ENCODE measurements at places on chromosomes 1 and 21. TPM values are rescaled to one million over a fixed set of nuclear protein-coding genes. Genes with fewer than 3 reads are reported as not detected.

The ZNF593OS gene
- not detected for total RNA-seq

The SPRR1A gene
- total RNA-seq, result not detected

The NPR1 gene
- total RNA-seq, result 1.5 TPM

The PROX1 gene
- total RNA-seq, result under 0.01 TPM

The GNG5 gene
- 8.5 TPM for total RNA-seq

The G0S2 gene
- total RNA-seq, result 55.8 TPM

The FAM131C gene
- total RNA-seq, result 0.09 TPM

The PRDM16 gene
- total RNA-seq, result 1.2 TPM

The ATP1B1 gene
- 5.0 TPM for total RNA-seq

The HSPB7 gene
- 3.8 TPM for total RNA-seq

Measured in smooth muscle cell of bladder (primary cell).